ENCODE measurements at places on chromosomes 5 and 9.

DNA sequence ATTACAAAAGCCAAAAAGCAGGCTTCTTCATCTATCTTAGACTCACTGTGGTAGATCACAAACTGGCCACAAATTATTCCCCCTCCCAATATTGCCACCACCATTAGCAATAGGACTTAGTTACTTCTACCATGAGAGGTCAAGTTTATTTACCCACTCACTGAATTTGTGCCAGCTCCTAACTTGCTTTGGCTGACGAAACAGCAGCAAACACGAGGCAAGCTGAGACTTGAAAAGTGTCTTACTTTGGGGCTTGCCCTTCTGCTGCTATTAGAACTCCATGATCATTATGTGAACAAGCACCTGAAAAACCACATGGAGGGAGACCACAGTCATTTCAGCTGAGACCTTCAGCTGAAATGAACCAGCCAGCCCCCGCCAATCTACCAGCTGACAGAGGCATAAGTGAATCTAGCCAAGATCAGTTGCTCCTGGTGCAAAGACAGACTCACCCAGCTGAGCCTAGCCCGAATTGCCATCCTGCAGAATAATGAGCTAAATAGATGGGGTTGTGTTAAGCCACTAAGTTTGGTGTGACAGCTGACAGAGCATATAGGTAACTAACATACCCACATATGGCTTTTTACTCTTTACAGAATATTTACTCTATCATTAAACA, 5.7 kb downstream of the WDR41 start:
- DNase-seq, result no peak

DNA sequence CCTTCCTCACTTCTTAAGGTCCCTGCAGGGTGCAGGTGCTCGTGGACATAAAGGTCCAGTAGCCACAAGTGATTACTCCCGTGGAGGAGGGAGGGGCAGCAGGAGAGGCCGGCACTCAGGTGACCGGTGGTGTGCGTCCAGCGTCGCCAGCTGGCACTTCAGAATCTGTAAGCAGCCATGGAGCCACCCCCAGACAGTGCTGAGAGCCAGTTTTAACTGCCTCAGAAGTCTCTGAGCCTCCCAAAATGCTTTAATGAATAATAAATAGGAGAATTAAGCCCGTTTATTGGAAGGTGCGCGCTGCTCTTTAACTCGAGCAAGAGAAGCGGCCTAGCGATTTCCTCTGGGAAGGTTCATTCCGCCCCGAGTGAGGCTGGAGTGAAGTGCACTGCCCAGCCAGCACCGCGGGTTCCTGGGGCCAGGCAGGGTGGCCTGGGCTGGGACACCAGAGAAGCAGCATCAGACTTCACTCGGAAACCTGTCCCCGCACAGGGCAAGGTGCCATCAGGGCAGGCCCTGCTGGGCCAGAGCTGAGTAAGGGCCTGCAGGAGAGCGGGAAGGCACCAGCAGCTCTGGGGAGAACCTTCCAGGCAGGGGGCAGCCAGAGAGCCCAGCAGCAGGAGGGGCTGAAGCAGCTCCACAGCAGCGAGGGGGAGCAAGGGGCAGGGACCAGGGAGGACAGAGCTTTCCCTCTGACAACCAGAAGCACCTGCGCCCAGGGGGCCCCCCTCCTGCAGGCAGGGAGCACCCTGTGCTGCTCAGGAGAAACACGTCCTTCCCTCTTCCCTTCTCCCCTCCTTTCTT, 61.2 kb downstream of the VAV2 start:
- DNase-seq, result no peak

- DNase-seq, result no peak
Observed at GRCh38 chr5:172754596-172755356, 16.2 kb downstream of the DUSP1 start.

GRCh38 chr5:159782197-159782994, 133.9 kb upstream of the ADRA1B start:
- DNase-seq, result no peak

GRCh38 chr9:114250235-114250568, 72.7 kb upstream of the ORM1 start:
- DNase-seq, result no peak

DNA sequence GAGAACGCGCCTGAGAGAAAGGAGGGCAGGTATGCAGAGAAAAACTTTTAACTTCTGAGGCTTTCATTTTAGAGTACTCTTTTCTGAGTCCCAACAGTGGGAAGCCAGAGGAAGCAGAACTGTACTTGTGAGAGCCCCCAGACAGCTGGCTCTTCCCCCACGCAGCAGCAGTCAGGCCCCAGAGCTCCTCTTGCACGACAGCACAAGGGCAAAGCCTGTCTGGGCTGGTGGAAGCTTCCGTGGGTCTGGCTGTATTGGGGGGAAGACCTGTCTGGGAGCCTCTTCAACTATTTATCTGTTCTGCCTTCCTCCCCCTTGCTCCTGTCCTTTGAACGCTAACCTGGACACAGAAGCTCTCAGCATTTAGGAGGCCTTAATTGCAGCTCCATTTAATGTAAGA, 68.2 kb downstream of the THBS4 start:
- no peak for DNase-seq

GRCh38 chr5:111830333-111830732, 73.3 kb upstream of the NREP start:
- no peak for DNase-seq

GRCh38 chr5:56432321-56432720, 199.2 kb upstream of the ANKRD55 start:
- no peak for DNase-seq

GRCh38 chr5:139062910-139063663, 135.1 kb downstream of the SIL1 start:
- no peak for DNase-seq

DNA sequence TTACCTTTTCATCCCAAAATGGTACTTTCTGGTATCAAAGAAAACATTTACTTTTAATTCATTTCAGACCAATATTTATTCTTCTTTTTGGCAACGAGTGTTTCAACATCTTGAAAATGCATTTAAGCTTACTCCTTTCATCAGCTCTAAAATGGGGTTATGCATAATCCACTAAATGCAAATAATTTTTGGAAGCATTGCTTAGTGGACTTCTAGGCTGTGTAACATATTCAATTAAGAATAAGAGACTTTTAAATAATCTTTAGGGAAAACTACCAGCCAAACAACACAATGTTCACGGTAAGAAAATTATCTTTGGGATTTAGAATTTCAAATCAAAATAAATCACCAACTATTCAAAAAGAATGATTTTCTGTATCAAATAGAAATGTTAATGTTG, 118.2 kb downstream of the ADAMTS6 start:
- no peak for DNase-seq

GRCh38 chr5:10427201-10427600, 14.5 kb upstream of the ROPN1L start:
- no peak for DNase-seq

GRCh38 chr9:75109210-75109839, 21.0 kb downstream of the OSTF1 start:
- no peak for DNase-seq

DNA sequence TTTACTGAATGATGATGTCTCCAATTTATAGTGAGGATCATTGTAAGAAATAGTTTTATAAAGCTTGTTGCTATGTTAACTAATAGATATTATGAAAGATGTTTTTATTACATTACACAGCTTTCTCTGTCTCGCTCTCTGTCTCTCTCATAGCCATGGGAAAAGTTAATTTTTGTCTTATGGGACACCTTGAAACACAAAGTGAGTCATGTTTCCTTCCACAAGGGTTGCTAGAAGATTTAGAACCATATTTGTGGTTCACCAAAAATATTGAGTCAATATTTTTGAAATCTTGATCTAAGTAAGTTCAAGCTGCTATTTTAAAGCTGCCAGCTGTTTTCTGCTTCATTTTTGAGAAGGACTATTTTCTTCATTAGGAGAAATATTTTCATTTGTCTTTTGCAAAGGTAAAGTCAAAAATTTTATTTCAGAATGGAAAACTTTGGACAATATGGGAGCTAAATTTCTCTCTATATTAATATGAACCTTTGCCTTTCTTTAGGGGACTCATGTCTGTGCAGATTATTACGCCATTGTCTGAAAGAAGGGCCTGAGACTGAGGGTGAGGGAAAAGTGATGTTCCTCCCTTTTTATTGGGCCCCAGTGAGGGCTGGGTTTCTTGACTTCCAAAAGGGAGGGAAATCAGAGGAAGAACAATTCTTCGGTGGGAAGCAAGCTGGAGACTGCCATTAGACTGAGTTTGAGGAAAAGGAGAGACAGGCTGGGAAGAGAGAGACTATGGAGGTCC, 87.9 kb upstream of the SLC24A2 start:
- no peak for DNase-seq

DNA sequence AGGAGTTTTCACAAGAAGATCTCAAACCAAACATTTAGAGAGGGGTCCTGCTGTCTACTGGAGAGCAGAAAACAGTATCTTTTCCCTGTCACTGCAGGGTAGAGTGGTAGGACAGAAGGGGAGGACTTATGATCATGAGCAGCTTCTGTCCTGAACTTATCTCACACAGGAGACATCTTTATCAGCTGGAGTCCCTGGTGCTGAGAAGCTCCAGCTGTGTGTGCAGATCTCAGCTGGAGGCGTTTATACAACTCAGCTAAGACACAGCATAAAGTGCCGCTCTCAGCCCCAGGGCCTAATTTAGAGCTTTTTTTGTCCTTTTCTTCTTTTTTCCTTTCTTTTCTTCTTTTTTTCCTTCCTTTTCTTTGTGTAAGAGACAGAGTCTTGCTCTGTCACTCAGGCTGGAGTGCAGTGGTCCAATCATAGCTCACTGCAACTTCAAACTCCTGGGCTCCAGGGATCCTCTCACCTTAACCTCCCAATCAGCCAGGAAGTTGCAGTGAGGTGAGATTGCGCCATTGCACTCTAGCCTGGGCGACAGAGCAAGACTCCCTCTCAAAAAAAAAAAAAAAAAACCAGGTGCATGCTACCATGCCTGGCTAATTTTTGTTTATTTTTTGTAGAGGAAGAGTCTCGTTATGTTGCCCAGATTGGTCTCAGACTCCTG, 31.9 kb downstream of the CCDC125 start:
- no peak for DNase-seq

- DNase-seq, result peak; percentile 13
Observed at GRCh38 chr9:20041697-20042081, 252.9 kb upstream of the SLC24A2 start.

- DNase-seq, result no peak
Observed at GRCh38 chr9:87850391-87850790, 32.3 kb upstream of the SPATA31E1 start.

GRCh38 chr5:74736759-74737158, 30.2 kb downstream of the GFM2 start:
- DNase-seq, result no peak

- no peak for DNase-seq
Observed at GRCh38 chr5:67904366-67904765, 311.2 kb upstream of the PIK3R1 start.

DNA sequence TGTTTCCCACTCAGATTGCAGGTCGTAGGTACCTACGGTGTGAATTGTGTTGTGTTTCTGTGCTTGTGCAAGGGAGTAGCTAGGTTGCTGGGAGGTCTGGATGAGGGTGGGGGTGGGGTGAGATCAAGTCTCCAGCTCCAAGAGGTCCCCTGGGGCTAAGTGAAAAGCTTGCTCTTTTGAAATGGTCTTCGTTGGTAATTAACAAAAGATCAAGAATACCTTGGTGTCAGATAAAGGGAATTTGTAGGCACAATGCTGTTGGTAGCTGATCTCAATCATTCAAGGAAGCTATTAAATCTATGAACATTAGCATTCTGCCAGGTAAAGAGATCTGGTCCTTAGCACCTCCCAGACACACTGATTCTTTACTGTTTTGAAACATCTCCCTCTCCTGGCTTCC, 928 bp upstream of the PCDHGC4 start:
- DNase-seq, result no peak

DNA sequence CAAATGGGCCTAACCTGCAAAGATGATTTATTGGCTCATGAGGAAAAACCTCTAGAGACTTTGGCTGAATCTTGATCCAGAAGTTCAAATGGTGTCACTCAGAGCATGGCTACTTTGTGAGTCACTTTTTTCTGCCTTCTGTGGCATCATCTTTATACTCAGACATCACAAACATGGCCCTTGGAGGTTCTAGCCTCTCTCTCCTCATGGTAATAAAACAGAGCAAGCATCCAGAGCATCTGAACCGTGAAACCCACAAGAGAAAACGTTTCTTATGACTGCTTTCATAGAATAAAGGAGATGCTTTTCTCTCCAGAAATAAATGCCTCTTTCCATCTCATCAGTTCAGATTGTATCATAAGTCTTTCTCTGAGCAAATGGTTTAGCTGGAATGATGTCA, 780.3 kb downstream of the KCTD16 start:
- DNase-seq, result no peak

DNA sequence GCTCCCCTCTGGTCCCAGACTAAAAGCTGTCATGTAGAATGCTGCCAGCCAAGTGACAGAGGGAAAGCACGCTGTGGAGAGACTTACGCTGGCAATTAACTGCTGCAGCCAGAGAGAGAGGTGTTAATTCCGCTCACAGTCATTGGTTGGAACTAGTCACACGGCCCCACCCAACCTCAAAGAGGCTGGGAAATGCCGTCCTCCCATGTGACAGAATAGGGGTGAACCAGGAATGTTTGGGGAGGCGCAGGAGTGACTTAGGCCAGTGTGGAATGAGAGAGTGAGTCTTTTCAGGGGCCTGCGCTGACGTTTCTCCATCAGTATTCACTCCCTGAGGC, 87.6 kb downstream of the AMBP start:
- DNase-seq, result no peak

DNA sequence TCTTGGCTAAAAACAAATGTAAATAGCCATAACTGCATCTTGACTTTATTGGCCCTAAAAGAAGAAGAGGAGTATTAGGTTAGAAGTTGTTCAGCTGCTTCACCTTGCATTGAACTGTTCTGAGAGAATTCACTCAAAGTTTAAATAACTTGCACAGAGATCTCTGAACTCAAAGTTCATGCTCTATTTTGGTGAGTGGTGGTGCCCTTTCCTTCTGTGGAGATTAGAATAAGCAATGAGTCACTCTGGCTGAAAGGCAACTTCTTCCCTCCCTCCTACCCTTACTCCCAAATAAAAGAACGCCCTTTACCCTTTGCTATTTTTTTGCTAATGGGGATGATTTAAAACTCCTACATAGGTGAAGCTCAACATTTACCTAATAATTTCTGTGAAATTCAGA, 48.9 kb downstream of the ERMP1 start:
- DNase-seq, result no peak

- no peak for DNase-seq
Observed at GRCh38 chr5:104299998-104300706, 737.6 kb upstream of the NUDT12 start.

- DNase-seq, result no peak
Observed at GRCh38 chr5:96503501-96504236, 70.6 kb upstream of the PCSK1 start.

DNA sequence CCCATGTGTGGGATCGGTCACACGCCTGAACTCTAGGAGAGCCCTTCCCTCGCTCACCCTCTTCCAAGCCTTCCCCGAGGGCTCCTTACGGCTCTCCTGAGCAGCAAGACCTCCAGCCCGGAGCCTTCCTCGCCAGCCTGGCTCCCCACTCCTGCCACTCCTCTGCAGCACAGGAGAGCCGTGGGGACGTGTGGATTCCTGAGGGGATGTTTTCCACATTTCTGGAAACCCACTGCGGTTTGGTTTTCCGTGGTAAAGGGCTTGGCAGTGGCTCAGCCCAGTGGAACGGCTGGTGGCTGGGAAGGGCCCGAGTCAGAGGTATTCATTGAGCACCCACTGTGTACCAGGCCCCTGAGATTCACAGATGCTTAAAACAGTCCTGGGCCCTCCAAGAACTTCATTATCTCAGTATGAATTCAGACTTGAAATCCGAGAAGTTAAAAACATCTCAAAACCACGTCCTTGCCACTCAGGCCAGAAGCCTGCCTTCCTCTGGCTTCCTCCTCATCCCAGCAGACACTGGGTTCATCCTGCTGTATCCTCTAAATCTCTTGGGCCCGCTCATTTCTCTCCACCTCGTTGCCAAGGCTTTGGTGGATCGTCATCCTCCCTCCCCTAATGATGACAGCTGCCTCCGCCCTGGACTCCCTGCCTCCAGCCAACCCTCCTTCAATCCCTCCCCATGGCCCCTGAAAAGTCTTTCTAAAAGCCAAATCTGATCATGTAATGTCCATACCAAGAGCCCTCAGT, 109.6 kb downstream of the FGF18 start:
- DNase-seq, result no peak
